COR-L47 (cell line): ENCODE measurements at places on chromosomes 6 and 20.

DNA sequence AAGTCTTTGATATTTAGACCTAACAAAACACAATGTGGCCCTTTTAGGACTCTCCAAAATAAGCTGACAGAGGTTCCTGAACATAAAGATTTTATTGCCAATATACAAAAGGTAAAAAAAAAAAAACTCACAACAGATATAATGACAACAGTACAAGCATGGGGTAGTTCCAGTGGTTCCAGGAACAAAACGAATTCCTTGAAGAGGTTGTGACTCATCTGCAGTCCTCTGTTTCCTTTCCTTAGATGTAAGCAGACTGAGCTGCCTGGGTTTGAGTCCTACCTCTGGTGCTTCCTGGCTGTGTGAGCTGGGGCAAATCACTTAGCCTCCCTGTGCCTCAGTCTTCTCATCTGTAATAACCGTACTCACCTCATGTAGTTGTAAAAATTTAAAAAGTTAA lies 13.3 kb upstream of the CTAGE9 start:
- no peak for DNase-seq

DNA sequence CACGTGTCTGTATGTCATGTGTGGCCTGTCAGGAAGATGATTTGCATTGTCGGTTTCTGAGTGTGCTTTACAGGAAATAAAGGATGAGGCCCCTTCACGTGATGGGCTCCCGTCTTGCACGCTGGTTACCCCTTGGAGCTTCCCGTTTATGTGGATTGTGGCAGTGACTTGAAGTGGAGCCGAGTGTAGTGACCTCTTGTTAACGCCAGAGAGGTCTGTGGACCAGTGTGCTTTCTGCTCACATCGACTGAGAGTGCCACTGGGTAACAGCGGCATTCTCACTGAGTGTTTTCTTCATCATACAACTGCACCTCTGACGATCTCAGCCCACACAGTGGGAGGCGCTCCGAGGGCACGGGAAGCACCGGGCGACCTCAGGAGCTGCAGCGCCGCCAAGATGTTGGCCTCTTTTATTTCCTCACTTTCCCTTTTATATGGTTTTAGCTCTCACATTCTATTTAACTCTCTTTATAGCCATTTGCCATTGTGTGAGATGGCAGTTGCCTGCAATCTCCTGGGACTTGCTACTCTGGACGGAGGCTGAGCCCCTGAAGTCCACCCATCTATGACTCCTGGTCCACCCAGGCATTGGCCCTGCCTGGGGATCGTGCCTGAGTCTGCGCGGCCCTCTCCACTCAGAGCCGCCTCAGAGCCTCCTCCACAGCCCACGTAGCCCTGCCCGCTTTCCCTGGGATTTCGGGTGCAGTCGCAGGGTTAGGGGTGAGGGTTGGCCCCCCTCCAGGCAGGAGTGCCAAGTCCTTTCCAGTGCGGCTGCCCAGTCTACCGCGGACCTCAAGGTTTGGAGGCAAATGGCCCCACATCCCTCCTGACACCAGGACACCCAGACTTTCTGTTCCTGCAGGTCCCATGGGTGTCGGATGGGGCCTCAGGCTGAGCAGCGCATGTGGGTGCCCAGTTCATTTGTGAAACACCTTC lies 238.9 kb downstream of the ERMARD start:
- no peak for DNase-seq

DNA sequence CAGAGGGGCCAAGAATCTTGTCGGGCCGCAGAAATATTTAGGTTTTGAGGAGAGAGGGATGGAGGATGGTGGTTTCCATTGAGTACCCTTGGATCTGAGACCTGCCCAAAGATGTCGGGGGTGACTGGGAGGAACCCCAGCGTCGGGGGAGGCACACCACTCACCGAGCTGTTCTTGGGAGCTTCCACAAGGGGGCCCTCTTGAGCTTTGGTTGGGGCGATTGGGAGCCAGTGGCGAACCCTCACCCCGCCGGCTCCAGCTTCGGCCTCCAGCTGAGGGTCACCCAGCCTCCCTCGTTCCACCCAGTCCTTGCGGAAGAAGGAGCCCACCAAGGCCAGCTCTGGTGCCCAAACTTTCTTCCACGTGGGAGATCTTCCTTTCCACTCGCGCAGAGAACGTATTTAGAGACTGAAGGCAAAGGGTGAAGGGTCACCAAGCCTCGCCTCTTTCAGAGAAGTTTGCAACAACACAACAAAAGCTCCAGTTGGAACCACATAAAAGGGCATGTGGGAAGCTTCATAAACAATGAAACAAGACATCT lies 33.6 kb downstream of the APCDD1L start:
- no peak for DNase-seq

DNA sequence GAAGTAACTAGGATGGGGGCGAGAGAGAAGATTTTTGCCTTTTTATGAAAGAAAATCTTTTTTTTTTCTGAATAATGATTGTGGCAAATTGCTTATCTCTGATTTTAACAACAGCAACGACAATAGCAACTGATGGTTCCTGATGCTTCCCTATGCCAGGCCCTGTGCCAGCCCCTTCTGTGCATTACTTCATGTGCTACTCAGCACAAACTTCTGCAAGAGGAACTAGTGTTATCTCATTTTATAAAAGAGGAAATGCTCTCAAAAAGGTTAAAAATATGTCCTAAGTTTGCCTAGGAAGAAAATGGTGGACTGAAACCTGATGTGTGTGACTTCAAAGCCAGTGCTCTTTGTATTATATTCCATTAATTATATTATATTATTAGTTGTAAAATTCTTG lies 74.0 kb upstream of the RALGAPA2 start:
- no peak for DNase-seq
